ENCODE measurements at places on chromosomes 1 and 21.

GRCh38 chr1:1678581-1679380, 13.8 kb downstream of the SLC35E2B start:
- DNase-seq: no peak

- no peak for DNase-seq
Measured at GRCh38 chr1:229970714-229971113, 96.3 kb upstream of the GALNT2 start.

- DNase-seq: peak; percentile 34
Measured at GRCh38 chr1:109739738-109740614, 862 bp downstream of the GSTM3 start.

DNA sequence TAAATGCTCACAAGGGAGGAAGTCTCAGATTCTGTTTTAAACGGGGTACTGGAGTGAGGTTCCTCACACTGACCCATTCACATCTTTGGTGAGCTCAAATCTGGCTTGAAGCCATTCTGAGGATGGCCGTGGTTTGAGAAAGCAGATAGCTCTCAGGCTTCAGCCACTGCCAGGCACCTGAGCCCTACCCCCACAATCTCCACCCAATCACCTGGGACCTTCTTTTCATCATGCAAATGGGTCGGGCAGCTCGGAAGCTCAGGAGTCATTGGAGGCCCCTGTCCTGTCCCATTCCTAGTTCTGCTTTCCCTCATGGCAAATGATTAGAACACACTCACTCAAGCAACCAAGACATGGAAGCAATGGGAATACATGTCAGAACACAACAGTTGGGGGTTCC, 141.4 kb upstream of the ETS2 start:
- no peak for DNase-seq
